Sciatic nerve (tissue), 2 donors: ENCODE measurements at places on chromosomes 5 and 9. TPM values are rescaled to one million over a fixed set of nuclear protein-coding genes. Genes with fewer than 3 reads are reported as not detected.

REEP5 gene
- total RNA-seq = 73.6 TPM

PCA3 gene
- total RNA-seq = 0.18 TPM

C9 gene
- total RNA-seq = not detected

FGF10 gene
- 13.1 TPM for total RNA-seq

SPINK6 gene
- total RNA-seq = not detected

RNF180 gene
- total RNA-seq = 16.4 TPM

LAMC3 gene
- 0.36 TPM for total RNA-seq

DNA sequence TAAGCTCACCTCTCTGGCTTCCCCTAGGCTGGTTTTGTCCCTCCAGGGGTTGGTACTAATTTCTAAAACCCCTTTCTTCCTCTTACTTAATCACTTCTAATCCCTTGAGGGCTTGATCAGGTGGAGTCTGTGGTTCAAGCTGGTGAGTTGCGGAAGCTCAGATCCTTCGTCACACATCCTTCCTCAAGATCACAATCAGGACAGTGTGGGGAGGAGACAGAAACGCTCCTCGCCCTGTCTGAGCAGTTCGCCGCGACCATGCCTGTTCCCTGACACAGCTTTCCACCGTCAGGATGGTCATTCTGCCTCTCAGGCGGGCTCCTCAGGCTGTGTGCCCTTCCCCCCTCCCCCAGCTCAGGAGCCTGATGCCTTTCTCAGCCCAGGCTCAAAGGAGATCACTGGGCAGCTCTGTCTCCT, 24.3 kb downstream of the CPLX2 start:
- no peak for DNase-seq

- DNase-seq = no peak
These were observed 13.0 kb downstream of the STOM start for GRCh38 chr9:121357011-121357410.

GRCh38 chr5:181088289-181088688, 42.7 kb downstream of the OR2V1 start:
- DNase-seq = no peak

GRCh38 chr5:78628270-78628992, 20.1 kb downstream of the LHFPL2 start:
- no peak for DNase-seq

GRCh38 chr5:159459132-159459627, 128.9 kb upstream of the IL12B start:
- no peak for DNase-seq

- no peak for DNase-seq
These were observed 15.6 kb upstream of the IRF1 start for GRCh38 chr5:132506094-132506692.

DNA sequence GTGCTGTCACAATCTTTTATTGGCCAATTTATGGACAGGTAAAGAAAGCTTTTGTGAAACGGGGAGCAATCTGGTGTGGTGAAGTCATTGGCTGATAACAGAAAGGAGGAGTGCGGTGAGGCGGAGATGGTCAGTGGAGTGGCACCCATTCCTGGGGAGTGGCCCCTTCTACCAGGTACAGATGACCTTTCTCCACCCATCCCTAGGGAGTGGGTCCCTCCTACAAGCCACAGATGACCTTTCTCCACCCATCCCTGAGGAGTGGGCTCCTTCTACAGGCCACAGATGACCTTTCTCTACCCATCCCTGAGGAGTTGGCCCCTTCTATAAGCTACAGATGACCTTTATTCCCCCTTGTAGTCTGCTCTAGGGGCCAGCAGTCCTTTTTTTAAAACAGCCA, 267.6 kb upstream of the IRX2 start:
- DNase-seq = no peak

GRCh38 chr9:94644543-94644942, 5.2 kb upstream of the FBP1 start:
- DNase-seq = no peak

- no peak for DNase-seq
These were observed 4.6 kb downstream of the NMRK1 start for GRCh38 chr9:75083188-75083970.

GRCh38 chr9:35660966-35661415, 2.9 kb downstream of the CCDC107 start:
- no peak for DNase-seq

DNA sequence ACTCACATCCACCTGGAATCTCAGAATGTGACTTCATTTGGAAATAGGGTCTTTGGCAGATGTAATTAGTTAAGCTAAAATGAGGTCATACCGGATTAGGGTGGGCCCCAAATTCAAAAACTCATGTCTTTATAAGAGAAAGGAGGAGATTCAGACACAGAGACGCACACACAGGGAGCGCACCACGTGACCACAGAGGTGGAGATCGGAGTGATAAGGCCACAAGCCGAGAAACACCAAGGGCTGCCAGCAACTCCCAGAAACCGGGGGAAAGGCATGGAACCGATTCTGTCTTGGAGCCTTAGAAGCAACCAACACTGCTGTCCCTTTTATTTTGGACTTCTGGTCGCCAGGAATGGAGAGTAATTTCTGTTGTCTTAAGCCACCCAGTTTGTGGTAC, 31.8 kb upstream of the LMX1B start:
- DNase-seq = no peak

DNA sequence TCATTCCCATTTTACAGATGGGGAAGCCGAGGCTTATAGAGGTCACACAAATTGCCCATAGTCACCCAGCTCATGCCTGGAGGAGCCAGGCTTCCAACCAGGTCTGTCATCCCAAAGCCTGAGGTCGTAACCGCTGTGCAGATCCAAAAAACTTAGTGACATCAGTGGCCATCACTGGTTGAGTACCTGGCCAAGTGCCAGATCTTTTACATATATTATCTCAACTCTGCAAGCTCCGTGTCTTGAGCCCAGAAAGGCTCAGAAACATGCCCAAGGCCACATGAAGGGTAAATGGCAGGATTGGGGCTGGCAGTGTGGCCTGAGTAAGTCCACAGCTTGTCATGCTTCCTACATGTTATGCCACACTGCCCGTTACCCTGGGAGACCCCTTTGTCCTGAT, 13.5 kb downstream of the CFAP77 start:
- DNase-seq = no peak

DNA sequence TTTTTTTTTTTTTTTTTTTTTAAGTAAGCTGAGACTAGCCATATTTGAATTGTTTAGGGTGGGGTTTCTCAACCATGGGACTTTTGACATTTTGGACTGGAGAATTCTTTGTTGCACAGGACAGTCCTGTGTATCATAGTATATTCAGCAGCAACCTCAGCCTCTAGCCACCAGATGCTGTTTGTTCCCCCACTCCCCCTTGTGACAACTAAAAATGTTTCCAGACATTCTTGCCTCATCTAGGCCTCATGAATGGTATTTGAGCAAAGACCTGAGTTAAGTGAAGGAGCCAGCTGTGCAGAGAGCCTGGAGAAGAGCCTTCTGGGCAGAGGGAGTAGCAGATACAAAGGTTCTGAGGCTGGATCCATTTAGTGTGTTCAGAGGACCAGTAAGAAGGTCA, 155.9 kb downstream of the SGCD start:
- DNase-seq = no peak

GRCh38 chr5:171578829-171579491, 159.5 kb downstream of the FGF18 start:
- peak; percentile 77 for DNase-seq

DNA sequence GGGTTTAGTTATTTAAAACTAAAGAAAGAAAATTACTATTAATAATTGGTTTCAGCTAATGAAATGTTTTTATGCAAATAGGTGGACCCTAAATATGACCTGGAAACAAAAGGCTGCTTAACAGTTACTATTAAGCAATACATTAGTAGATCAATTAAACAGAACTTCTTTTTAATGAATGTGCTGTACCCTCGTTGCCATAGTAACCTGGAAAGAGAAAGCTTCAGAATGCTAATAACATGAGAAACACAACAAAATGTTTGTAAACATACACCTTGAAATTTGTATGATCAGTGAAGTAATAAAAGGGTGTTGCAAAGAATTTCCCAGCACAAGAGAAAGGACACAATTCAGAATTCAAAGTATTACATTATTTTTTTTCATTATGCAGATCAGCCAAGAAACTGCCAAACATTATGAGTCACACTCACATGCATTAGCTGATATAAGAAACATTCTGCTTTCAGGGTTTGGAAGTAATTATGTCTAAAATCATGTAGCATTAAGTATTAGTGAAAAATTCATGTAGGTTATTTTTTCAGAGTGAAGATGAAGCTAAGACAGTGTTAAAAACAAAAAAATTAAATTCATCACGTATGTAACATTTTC, 348.3 kb downstream of the ISL1 start:
- no peak for DNase-seq

- peak; percentile 55 for DNase-seq
These were observed 53.8 kb downstream of the NDST1 start for GRCh38 chr5:150561571-150562275.

- no peak for DNase-seq
These were observed 512.6 kb downstream of the ISL1 start for GRCh38 chr5:51895834-51896233.

- peak; percentile 77 for DNase-seq
These were observed 547 bp downstream of the ANP32B start for GRCh38 chr9:97983589-97984187.

- peak; percentile 12 for DNase-seq
These were observed 66.4 kb upstream of the SPRY4 start for GRCh38 chr5:142391058-142391845.

GRCh38 chr9:80163889-80164288, 592.1 kb downstream of the TLE4 start:
- no peak for DNase-seq

- no peak for DNase-seq
These were observed 188.8 kb downstream of the MRPS30 start for GRCh38 chr5:44997506-44997905.

DNA sequence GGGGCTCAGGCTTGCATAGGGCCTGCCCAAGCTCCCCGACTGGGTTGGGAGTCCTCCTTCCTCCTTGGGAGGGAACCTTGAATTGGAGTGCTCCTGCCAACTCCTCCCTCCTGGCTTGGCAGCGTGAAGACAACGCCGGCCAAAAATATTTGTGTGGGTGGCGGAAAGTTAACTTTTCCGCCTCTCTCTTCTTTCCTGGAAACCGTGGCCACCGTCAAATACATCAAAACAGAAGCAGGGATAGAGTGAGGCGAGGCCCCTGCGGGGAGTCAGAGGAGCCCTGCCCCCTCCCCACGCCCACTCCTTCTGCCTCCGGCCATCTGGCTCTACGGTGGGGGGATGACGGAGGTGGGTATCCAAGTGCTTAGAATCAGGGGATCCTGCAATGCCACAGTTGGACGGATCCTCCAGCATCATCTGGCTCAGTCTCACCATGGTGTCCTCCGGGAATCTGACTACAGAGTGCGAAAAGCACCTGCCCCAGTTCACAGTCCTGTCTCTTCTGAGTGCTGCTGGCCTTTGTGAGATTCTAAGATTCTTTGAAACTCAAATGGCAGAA, 25.2 kb upstream of the SYNPO start:
- DNase-seq = no peak
